ENCODE measurements at places on chromosomes 12 and 14. TPM values are rescaled to one million over a fixed set of nuclear protein-coding genes. Genes with fewer than 3 reads are reported as not detected.
A peak's percentile ranks its signal among the peaks of the same experiment; 100 is the strongest.

- H3K4me1 ChIP-seq, result no peaks in the 10 kb centered on the region
- H3K4me3 ChIP-seq, result no peak overlapping the region
- H3K27ac ChIP-seq, result no peak overlapping the region
- DNase-seq, result no peak
- H3K27me3 ChIP-seq, result no peaks in the 10 kb centered on the region
Measured at GRCh38 chr12:25497021-25497420, 56.1 kb downstream of the LMNTD1 start.

GRCh38 chr12:106865683-106866082 lies 90.0 kb upstream of the TMEM263 start:
- no peak overlapping the region for H3K27ac ChIP-seq
- peaks cover 7% of the 10 kb centered on the region for H3K36me3 ChIP-seq
- H3K4me1 ChIP-seq, result no peaks in the 10 kb centered on the region
- no peak overlapping the region for H3K4me3 ChIP-seq

GRCh38 chr12:69161829-69162228 lies 77.5 kb upstream of the CPSF6 start:
- H3K4me3 ChIP-seq, result no peak overlapping the region
- H3K27me3 ChIP-seq, result no peaks in the 10 kb centered on the region
- DNase-seq, result no peak
- H3K4me1 ChIP-seq, result peaks cover 3% of the 10 kb centered on the region

GRCh38 chr12:93100610-93101009 lies 171.5 kb upstream of the EEA1 start:
- no peak for DNase-seq
- H3K4me3 ChIP-seq, result no peak overlapping the region
- no peaks in the 10 kb centered on the region for H3K27me3 ChIP-seq
- H3K27ac ChIP-seq, result no peak overlapping the region
- H3K4me1 ChIP-seq, result peaks cover 2% of the 10 kb centered on the region

GRCh38 chr12:106096376-106096775 lies 42.4 kb downstream of the NUAK1 start:
- H3K4me1 ChIP-seq, result peaks cover 7% of the 10 kb centered on the region
- no peaks in the 10 kb centered on the region for H3K27me3 ChIP-seq
- no peak overlapping the region for H3K4me3 ChIP-seq
- H3K36me3 ChIP-seq, result peaks cover 95% of the 10 kb centered on the region

GRCh38 chr12:105854071-105854470 lies 284.7 kb downstream of the NUAK1 start:
- DNase-seq, result no peak
- no peaks in the 10 kb centered on the region for H3K36me3 ChIP-seq
- H3K27me3 ChIP-seq, result no peaks in the 10 kb centered on the region
- no peak overlapping the region for H3K27ac ChIP-seq

DNA sequence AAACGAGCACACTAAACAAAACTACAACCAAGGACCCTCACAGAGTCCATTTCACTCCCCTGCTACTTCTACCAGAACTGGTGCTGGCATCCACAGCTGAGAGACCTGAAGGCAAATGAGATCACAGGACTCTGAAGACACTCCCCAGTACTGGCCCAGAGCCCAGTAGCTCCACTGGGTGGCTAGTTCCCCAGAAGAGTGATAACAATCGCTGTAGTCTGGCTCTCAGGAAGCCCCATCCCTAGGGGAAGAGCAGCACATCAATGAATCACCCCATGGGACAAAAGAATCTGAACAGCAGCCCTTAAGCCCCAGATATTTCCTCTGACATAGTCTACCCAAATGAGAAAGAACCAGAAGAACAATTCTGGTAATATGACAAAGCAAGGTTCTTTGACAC lies 190.7 kb upstream of the BMP4 start:
- H3K4me1 ChIP-seq, result peaks cover 3% of the 10 kb centered on the region
- H3K27ac ChIP-seq, result no peak overlapping the region
- no peaks in the 10 kb centered on the region for H3K27me3 ChIP-seq
- H3K36me3 ChIP-seq, result no peaks in the 10 kb centered on the region
- no peak for DNase-seq

GRCh38 chr12:64544371-64545080 lies 65.8 kb upstream of the RASSF3 start:
- H3K4me3 ChIP-seq, result no peak overlapping the region
- H3K27ac ChIP-seq, result no peak overlapping the region
- DNase-seq, result no peak
- H3K4me1 ChIP-seq, result no peaks in the 10 kb centered on the region

- no peak overlapping the region for H3K4me3 ChIP-seq
- H3K36me3 ChIP-seq, result peaks cover 91% of the 10 kb centered on the region
- no peak overlapping the region for H3K27ac ChIP-seq
- no peak for DNase-seq
- H3K27me3 ChIP-seq, result no peaks in the 10 kb centered on the region
Measured at GRCh38 chr12:120142231-120142877, 25.8 kb upstream of the RAB35 start.

DNA sequence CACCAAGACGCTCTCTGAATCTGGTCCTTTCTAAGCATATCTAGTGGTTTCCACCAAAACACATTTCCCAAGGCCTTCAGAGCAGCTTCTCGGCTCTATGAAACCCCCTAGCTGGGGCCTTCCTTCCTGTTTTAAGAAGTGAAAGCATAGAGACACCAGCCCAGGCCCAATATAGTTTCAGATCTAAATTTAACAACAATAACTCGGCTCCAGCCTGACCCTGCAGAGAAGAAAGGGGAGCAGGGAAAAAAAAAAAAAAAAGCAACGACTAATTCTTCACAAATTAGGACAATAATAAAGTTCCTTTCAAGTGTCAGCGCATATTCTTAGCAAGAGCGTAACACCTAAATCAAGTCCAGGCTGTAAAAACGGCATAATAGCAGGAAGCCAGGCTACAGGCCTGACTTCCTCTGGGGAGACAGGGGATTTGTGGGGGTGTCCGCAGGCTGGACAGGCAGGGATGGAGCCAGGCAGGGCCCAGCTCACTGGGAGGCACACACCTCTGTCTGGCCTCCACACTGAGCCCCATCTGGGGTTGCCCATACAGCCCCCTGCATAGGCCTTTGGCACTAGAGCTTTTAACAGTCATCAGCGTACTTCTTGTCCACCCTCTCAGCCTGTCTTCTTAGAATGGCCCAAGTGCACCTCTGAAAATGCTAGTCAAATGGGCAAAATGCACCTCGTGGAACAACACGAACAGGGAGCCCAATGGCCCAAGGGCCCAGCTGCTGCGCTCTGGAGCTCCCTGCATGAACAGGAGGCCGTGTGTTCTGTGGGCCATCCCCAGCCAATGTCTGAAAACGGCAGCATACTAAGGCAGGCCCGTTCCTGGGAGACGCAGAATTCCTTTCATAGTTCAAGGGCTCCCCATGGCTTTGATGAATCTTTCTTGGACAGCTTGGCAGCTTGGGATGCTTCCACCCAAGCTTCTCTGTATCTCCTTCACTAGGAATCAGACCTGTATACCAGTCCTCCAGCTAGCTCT lies 772.9 kb downstream of the MED13L start:
- peaks cover 9% of the 10 kb centered on the region for H3K4me1 ChIP-seq
- peaks cover 8% of the 10 kb centered on the region for H3K27me3 ChIP-seq
- H3K27ac ChIP-seq, result peak overlapping the region; percentile 26
- H3K4me3 ChIP-seq, result no peak overlapping the region
- H3K36me3 ChIP-seq, result no peaks in the 10 kb centered on the region

- peaks cover 36% of the 10 kb centered on the region for H3K27me3 ChIP-seq
- no peaks in the 10 kb centered on the region for H3K4me1 ChIP-seq
- H3K36me3 ChIP-seq, result no peaks in the 10 kb centered on the region
- DNase-seq, result peak; percentile 80
Measured at GRCh38 chr12:130192642-130193345, 30.5 kb downstream of the FZD10 start.

DNA sequence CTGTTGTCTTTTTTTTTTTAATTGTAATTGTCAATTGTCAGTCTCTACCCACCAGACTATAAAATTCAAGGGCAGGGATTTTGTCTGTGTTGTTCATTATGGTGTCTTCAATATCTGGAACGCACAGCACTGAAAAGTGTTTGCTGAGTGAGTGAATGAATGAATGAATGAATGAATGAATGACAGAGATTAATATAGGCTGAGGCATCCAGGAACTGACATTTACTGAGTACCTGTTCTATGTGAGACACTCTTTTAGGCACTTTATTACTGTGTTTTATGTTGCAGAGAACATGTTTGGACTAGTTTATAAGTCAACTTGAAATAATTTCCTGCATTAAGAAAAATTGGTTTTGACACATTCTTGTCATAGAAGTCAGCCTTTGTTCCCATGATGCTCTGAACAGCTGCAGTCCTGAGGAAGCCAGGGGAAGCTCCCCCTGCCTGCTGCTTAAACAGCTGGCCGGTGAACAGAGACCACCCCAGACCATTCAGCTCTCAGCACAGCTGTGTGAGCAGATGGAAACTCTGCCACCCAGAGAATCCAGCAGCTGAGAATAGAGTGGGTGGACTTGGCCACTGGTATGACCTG lies 160.7 kb upstream of the CCND2 start:
- H3K27ac ChIP-seq, result no peak overlapping the region
- peaks cover 6% of the 10 kb centered on the region for H3K27me3 ChIP-seq
- H3K4me1 ChIP-seq, result no peaks in the 10 kb centered on the region

GRCh38 chr12:11014234-11014633 lies 8.2 kb downstream of the TAS2R19 start:
- H3K27ac ChIP-seq, result no peak overlapping the region
- no peak for DNase-seq
- no peaks in the 10 kb centered on the region for H3K4me1 ChIP-seq
- H3K36me3 ChIP-seq, result no peaks in the 10 kb centered on the region

GRCh38 chr12:45535610-45536180 lies 193.8 kb upstream of the ARID2 start:
- DNase-seq, result no peak
- no peaks in the 10 kb centered on the region for H3K36me3 ChIP-seq
- H3K4me3 ChIP-seq, result no peak overlapping the region

DNA sequence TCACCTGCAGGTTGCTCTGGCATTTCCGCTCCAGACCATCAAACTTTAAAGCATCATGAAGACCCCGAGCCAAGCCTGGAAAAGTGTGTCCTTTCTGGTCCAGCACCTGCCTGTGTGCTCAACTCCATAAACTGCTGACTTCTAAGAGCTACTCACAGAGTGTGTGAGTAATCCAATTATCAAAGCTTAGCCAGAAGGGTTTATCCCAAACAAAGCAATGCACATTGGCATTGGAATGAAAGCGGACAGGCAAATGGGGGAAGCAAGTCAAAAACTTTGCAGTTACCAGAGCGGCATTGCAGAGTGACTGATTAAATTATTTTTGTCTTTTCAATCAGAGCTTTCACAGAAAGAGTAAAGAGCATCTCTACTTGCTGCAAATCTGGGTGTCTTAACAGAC lies 1262.4 kb upstream of the SEL1L start:
- H3K36me3 ChIP-seq, result no peaks in the 10 kb centered on the region
- DNase-seq, result no peak
- H3K27me3 ChIP-seq, result no peaks in the 10 kb centered on the region
- no peaks in the 10 kb centered on the region for H3K4me1 ChIP-seq
- H3K4me3 ChIP-seq, result no peak overlapping the region
- H3K27ac ChIP-seq, result no peak overlapping the region

- no peak for DNase-seq
- H3K4me1 ChIP-seq, result peaks cover 30% of the 10 kb centered on the region
- H3K36me3 ChIP-seq, result peaks cover 10% of the 10 kb centered on the region
- peak overlapping the region; percentile 59 for H3K4me3 ChIP-seq
Measured at GRCh38 chr14:89342049-89342448, 75.0 kb downstream of the FOXN3 start.

- no peaks in the 10 kb centered on the region for H3K27me3 ChIP-seq
- DNase-seq, result no peak
- no peaks in the 10 kb centered on the region for H3K36me3 ChIP-seq
- H3K4me3 ChIP-seq, result no peak overlapping the region
- no peak overlapping the region for H3K27ac ChIP-seq
- peaks cover 2% of the 10 kb centered on the region for H3K4me1 ChIP-seq
Measured at GRCh38 chr12:83097643-83098342, 411.1 kb downstream of the TMTC2 start.

GRCh38 chr14:77980475-77981321 lies 180.8 kb downstream of the ADCK1 start:
- H3K4me3 ChIP-seq, result peak overlapping the region; percentile 65
- H3K4me1 ChIP-seq, result no peaks in the 10 kb centered on the region
- H3K36me3 ChIP-seq, result no peaks in the 10 kb centered on the region
- DNase-seq, result peak; percentile 85

DNA sequence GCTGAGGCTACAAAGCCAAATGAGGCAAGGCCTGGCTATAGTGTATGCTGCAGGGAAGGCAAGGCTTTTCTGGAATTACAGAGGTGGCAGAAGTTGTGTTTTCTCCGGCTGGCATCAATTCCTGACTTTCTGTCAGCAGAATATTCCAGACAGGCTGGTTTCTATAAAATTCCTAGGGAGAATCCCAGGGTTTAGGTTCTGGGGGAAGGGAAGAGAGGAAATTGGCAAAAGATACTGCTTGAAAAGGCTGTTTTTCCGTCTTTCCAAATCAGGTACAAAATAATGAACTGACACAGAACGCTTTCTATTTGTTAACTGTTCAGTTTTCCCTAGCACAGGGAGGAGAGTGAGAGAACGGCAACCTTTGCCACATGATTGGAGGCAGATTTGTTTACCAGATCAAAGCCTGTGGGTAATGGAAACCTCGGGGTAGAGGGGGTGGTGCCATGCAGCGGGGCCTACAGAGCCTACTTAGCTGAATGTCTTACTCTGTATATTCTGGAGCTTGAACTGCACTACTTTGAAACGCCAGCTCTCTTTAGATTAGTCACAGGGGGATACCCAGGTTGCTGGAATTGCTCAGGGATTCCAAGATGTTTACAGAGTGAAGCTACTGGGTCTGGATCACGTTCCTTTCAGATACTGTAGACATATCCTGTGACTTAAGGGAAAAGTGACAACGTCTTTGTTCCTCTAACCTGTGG lies 65.8 kb upstream of the DACT1 start:
- no peak overlapping the region for H3K4me3 ChIP-seq
- H3K27me3 ChIP-seq, result no peaks in the 10 kb centered on the region
- H3K27ac ChIP-seq, result no peak overlapping the region
- no peaks in the 10 kb centered on the region for H3K4me1 ChIP-seq
- DNase-seq, result no peak

GRCh38 chr12:28795311-28795710 lies 353.8 kb upstream of the FAR2 start:
- H3K27ac ChIP-seq, result no peak overlapping the region
- peaks cover 7% of the 10 kb centered on the region for H3K4me1 ChIP-seq
- no peak for DNase-seq
- H3K27me3 ChIP-seq, result no peaks in the 10 kb centered on the region
- H3K4me3 ChIP-seq, result no peak overlapping the region

The SLC6A13 gene
- total RNA-seq, result 1.5 TPM

The GALNT16 gene
- 6.8 TPM for total RNA-seq

The CCDC175 gene
- total RNA-seq, result not detected

The GPR162 gene
- 14.7 TPM for total RNA-seq

The RFX4 gene
- not detected for total RNA-seq

The ADCY4 gene
- not detected for total RNA-seq

The C14orf180 gene
- total RNA-seq, result not detected

The TNS2 gene
- total RNA-seq, result 20.3 TPM

The SERPINA3 gene
- total RNA-seq, result not detected

The FGFR1OP2 gene
- 40.5 TPM for total RNA-seq

The LRRC9 gene
- total RNA-seq, result 3.0 TPM
